NCI-H1105 (cell line): ENCODE measurements at places on chromosomes 13 and 19.

DNA sequence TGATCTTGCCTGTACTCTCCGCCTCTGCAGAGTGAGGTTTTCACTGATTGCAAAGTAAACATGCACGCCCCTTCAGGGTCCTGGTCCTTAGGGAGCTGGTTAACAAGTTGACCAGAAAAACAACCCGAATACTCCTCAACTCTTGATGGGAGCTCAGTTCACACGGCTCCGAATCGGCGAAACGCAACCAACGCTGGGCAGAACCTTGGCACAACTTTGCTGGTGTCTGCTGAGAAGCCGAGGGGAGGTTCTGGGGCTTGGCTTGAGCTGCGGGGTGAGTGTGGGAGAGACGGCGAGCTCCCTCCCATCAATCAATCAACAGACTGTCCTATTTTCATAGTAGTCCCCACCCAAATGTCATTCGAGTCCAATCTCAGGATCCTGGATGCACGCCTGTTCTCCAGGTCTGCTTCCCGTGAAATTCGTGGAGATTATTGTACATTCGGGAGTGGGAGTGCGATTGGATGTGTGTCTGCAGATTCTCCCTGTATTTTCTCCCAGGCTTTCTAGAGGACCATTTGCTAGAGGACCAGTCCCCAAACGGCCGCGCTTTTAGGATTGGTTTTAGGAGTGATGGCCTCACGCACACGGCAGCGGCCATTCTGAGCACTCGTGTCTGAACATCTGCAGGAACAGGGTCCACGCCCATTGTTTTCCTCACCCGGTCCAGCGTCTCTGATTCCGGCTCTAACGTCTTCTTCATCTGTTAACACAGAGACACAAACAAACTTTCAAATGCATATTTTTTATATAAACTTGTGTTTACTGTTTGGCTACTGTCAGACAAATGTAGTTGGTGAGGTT lies 51.6 kb upstream of the F7 start:
- no peak for DNase-seq

GRCh38 chr13:28854657-28855056 lies 34.5 kb downstream of the MTUS2 start:
- DNase-seq = no peak

DNA sequence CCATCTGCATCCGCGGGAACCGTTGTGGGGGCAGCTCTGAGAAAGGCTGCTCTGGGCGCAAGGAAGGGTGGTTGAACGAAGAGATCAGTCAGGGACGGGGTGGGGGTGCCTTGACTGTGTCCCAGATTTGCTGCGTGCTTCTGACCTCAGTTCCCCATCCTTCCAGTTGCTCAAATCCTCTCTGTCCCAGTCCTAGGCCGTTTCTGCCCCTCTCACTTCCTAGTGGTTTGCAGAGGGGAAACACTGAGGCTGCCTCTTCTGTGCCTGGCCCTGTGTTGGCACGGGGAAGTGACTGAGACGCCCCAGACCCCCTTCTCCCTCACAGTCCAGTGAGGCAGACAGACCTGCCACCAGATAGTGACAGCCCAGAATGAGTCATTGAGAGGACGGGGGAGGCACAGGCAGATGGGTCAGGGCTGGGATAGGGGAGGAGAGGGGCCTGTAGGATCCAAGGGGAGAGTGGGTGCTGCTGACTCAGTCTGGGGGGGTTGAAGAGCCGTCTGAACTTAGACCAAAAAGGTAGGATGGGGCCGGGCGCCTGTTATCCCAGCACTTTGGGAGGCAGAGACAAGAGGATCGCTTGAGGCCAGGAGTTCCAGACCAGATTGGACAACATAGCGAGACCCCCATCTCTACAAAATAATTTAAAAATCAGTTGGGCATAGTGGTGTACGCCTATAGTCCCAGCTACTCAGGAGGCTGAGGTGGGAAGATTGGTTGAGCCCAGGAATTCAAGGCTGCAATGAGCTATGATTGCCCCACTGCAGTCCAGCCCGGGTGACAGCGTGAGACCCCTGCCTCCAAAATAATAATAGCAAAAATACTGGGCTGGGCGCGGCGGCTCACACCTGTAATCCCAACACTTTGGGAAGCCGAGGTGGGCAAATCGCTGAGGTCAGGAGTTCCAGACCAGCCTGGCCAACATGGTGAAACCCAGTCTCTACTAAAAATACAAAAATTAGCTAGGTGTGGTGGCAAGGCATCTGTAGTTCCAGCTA lies 26.5 kb downstream of the NUMBL start:
- DNase-seq = no peak

DNA sequence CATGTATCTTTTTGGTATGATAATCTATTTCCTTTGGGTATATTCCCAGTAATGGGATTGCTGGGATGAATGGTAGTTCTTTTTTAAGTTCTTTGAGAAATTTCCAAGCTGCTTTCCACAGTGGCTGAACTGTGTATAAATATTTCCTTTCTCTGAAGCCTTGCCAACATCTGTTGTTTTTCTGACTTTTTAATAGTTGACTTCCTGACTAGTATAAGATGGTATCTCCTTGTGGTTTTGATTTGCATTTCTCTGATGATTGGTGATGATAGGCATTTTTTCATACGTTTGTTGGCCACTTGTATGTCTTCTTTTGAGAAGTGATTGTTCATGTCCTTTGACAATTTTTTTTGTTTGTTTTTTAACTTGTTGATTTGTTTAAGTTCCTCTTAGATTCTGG lies 61.6 kb upstream of the PCDH17 start:
- no peak for DNase-seq

DNA sequence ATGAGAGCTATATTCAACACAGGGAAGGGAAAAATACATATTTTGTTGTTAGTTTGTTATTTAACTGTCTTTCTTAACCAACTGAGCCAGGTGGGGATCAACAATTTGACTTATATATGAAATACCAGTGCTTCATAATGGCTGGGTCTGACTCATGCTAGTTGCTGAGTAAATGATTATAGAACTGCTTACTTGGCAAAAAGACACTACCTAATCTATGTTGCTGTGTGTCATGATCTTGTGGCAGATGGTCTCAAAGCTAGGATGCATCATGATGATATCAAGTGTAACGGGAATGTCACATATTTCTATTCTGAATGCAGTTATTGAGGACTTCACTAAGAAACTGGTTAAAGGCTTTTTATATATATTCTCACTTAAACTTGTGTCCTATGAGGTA lies 727.4 kb upstream of the SLITRK1 start:
- no peak for DNase-seq

GRCh38 chr13:99465454-99465853 lies 35.8 kb upstream of the TM9SF2 start:
- peak; percentile 19 for DNase-seq

DNA sequence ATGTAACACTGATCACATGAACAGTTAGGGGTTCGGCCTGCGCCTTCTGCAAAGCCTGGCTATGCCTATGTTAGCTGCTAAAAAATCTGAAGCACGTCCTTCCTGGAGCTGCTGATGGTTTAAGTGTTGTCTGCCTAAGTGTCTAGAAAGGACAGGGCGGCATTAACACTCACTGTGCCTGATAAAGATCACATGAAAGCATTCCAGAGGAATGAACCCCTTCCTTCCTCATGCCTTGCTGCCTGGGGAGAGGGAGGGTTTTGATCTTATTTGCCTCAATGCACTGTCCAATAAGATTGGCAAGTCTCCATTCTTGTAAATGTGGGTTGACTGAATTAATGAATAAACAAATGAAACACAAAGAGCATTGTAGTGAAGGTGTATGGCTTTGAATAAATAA lies 5.2 kb downstream of the DOCK9 start:
- DNase-seq = no peak

- no peak for DNase-seq
Measured at GRCh38 chr13:94182185-94182761, 297.2 kb downstream of the DCT start.

DNA sequence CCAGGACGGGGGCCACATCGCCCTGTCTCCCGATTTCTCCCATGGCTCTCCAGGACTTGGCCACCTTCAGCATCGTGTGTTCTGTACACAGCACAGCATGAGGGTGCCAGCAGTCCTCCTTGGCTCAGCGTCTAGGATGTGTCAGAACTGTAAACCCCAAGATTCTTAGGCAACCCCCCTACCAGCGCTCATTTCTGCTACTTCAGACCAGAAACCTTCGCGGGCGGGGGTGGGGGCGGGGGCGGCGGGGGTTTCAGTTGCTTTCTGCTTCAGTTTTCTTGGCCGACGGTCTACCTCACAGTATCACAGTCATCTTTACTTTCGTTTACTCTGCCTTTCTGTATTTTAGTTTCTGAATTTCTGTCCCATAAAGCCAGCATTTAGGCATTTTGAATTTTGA lies 82.4 kb downstream of the GGACT start:
- DNase-seq = no peak

- no peak for DNase-seq
Measured at GRCh38 chr13:44523146-44524015, 52.7 kb downstream of the TSC22D1 start.

- DNase-seq = no peak
Measured at GRCh38 chr13:105878119-105878700, 657.3 kb downstream of the EFNB2 start.

- no peak for DNase-seq
Measured at GRCh38 chr19:11617180-11618062, 20.1 kb downstream of the ZNF627 start.

GRCh38 chr13:97327506-97328221 lies 105.5 kb downstream of the MBNL2 start:
- no peak for DNase-seq

- DNase-seq = no peak
Measured at GRCh38 chr19:39998501-39998900, 1.6 kb downstream of the ZNF546 start.

DNA sequence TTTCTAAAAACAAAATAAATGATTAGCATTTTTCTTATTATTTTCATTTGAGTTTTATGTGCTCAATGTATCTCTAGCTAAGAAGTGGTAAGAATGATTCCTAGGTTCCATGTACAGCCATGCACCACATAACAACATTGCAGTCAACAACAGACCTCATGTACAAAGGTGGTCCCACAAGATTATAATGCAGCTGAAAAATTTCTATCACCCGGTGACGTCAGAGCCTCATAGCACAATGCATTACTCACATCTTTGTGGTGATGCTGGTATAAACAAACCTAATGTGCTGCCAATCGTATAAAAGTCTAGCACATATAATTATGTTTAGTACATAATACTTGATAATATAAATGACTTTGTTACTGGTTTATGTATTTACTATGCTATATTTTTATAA lies 120.5 kb downstream of the SLC7A1 start:
- no peak for DNase-seq

DNA sequence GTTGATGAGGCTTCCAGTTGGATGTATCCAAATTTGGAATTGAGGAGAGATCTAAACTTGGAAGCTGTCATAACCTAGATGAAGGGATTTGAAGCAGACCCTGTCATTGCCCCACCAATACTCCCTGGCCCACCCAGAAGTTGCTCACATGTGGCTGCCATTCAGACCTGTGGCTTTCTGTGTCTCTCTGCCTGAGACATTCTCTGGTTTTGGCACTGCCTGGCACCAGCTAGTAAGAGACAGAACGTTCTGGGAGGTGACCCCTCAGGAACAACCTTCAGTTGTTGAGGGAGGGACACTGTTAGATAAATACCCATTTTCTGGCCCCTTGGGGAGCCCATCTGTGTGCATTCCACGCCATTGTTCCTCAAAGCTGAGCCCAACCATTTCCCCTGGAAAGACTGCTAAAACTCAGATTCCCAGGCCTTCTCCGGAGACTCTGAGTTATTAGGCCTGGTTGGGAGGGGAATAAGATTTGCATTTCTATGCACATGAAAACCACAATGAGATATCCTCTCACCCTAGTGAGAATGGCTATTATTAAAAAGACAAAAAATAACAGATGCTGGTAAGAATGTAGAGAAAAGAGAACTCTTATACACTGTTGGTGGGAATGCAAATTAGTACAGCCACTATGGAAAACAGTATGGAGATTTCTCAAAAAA lies 290.4 kb downstream of the TSHZ3 start:
- no peak for DNase-seq

DNA sequence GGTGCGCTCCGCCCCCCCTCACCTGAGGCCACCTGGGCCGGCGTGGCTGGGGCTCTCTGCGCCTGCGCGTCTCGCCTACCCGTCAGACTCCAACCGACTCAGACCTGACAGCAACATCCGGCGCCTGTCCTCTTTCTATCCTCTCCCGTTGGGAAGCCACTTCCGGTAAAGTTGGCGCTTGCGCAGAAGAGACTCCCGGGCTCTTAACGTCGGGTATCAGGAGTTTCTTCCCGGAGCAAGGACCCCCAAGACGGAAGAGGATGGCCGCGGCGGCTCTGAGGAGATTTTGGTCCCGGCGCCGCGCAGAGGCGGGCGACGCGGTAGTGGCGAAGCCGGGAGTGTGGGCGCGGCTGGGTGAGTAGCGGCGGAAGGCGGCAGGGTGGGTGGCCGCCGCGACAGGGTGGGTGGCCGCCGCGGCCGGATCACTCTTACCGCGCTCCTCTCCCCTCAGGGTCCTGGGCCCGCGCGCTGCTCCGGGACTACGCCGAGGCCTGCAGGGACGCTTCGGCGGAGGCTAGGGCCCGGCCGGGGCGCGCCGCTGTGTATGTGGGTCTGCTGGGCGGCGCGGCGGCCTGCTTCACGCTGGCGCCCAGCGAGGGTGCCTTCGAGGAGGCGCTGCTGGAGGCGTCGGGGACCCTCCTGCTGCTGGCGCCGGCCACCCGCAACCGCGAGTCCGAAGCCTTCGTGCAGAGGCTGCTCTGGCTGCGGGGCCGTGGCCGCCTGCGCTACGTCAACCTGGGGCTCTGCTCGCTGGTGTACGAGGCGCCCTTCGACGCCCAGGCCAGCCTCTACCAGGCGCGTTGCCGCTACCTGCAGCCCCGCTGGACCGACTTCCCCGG lies at the start of the genes TIMM29 and YIPF2:
TIMM29 (plus strand) TSS at position 249 of the 839 bp plus-strand sequence; CDS start at position 261, 12 bp downstream.
YIPF2 (minus strand) TSS at position 77 of the 839 bp plus-strand sequence. CDS start 229 bp downstream, outside the sequence.
- DNase-seq = peak; percentile 98

DNA sequence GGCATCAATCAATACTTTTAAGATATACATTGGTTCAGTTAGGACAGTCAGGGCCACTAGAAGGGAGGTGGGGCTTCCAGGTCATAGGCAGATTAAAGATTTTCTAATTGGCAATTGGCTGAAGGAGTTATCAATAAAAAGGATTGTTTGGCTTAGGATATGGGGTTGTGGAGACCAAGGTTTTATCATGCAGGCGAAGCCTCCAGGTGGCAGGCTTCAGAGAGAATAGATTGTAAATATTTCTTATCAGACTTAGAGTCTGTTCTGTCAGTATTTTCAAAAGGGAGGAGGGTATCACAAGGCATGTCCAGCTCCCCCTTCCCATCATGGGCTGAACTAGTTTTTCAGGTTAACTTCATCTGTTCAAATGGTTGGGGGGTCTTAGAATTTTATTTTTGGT lies 77.4 kb upstream of the FARP1 start:
- DNase-seq = no peak

GRCh38 chr13:24159357-24159756 lies 1.2 kb upstream of the SPATA13 start:
- DNase-seq = no peak

DNA sequence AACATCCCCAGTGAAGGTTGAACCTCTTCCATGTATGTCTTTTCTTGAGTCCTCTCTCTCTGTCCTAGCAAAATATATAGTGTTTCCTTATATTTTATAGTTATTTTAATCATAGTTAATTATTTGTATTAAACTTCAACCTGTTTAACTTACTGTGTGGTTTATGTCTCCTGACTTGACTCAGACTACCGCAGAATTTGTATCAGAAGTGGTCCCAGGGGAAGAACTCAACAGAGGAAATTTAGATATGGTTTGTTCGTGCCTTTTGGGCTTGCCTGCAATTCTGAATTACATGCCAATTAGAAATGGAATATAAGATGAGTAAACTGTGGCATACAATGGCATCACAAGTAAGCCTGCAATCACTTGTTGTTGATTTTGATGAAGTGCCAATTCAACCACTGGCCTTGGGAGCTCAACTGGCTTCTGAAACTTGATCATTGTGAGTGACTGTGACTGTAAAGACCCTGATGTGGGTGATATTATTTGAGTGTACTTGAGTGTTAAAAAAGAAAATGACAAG lies 1459.5 kb upstream of the PCDH20 start:
- peak; percentile 94 for DNase-seq

- no peak for DNase-seq
Measured at GRCh38 chr13:73450583-73450982, 391.8 kb downstream of the KLF5 start.
